ENCODE measurements at places on chromosomes 4 and X.

- no peak for DNase-seq
Observed at GRCh38 chr4:7419961-7420660, 14.6 kb downstream of the PSAPL1 start.

- DNase-seq: no peak
Observed at GRCh38 chr4:177107288-177107921, 202.3 kb upstream of the NEIL3 start.

DNA sequence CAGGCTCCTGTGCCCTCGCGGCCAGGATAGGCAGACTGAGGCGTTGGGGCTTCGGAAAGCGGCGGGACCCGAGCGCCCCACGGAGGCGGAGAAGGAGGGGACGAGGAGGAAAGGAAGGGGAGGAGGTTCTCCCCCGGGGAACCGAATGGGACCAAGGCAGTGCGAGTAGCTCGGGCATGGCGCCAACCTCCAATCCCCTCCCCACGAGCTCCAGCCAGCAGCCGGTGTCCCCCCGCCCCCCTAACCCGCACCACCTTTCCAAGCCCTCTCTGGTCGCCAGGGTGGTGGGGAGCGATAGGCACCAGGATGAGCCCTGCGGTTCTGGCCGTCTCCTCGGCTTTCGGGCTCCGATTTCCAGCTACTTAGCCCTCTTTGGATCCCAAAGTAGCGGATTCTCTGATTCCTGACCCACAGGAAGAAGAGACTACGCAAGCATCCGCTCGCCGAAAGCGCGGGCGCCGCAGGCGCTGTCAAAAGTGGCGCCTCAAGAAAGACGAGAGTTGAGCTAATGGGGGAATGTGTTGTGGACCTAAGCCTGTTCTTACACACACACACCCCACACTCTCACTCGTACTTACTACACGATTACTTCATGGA, 15.2 kb upstream of the ZIC3 start:
- DNase-seq: no peak

DNA sequence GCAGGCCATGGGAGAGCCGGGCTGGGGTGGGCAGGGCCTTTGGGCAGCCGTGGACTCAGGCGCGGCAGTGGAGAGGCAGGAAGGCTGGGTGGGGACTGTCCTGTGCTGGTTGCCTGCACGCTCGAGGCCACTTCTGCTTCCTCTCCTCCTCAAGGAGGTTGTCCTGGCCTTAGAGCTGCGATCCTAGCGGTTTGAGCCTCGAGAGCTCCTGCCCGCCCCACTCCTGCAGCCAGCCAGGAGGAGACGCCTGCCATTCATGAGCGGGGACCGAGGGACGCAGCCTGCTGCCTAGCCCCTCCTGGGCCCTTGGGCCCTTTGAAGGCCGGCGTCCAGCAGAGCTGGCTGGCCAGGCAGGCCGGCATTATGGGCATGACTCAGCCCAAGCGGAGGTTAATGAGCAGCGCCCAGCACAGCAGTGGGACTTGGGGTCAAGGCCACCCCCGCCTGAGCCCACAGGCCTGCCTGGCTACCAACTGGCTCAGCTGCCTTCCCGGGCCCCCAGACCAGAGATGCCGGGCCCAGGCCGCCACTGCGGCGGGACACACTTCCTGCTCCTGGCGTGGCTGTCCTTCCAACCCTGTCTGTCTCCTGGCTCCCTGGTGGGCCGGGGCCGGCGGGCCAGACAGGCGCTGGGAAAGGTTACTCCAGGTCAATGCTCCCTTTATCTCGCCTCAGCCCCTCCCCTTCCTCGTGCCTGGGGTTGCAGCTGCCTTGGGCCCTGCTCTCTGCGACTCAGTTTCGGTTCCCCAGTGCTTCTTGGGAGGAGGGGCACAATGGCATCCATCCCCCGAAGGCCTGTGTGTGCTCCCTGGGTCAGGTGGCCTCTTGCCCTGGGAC, 1.8 kb downstream of the ABCD1 start:
- DNase-seq: no peak

GRCh38 chr4:169142906-169143305, 127.8 kb downstream of the SH3RF1 start:
- DNase-seq: no peak

DNA sequence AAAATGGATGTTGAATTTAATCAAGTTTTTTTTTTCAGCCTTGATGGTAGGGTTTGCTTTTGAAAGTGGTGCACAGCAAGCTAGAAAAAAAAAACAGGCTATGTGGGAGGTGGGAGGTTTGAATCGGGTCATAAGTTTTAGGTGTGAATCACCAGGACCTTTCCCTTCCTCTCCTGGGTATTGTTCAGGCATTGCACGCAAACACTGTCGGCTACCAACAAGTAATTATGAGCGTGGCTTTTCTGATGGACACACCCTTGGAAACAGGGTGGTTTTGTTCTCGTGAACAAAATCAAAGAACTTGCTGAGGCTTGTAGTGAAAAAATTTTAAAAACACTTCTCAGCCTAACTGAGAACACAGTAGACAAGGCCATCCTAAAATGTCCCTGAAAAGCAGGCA, 18.1 kb downstream of the PIR start:
- DNase-seq: no peak

Measured in stimulated activated CD8-positive, alpha-beta memory T cell treated with anti-CD3 and anti-CD28 coated beads, Interleukin-15, amount 100 ng/mL, for 4 hours (primary cell).